Lung (tissue), 17 donors: ENCODE measurements at places on chromosomes 11 and 22. TPM values are rescaled to one million over a fixed set of nuclear protein-coding genes. Genes with fewer than 3 reads are reported as not detected.

DNA sequence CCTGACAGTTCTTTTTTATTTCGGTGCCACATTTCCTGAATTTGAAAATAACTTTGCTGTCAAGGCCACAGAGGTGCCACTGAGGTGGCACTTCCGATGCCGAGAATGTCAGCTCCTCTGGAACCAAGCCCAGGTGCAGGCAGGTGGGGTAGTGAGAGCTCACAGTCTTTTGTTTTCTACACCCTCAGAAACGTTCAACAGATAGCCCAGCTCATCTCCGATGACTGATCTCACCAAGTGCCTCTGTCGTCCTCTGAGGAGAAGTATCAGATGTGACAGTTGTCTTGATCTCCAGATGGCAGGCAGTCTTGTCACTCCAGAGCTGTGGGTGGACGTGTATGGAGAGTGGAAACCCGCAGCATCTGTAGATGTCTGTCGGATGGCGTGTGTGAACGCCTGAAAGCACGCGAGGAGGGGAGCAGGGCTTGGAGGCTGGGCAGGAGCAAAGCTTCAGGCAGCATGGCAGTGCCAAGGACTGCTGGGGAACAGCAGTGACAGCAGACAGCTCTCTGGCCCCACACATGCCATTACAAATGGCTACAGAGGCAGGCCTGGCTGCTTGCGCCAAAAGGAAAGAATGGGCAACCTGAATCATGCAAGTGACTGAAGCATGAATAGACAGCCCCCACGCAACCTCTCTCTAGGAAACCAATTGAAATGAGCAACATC, 877.0 kb downstream of the OPCML start:
- no peak for DNase-seq

DNA sequence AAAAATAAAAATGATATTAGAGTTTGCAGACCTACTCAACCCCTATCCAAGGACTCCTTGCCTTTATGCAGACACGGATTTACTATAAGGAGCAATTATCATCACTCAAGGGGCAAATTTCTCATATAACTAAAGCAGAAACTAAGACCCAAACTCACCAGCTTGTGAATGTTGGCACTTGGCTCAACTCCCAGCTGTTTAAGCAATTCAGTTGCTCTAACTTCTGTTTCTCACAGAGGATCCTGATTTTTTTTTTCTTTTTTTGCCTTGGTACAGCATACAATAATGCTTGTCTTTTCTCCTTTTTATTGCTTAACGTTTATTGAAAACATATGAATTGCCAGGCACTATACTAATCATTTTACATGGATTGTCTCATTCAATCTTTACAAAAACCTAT, 9.6 kb upstream of the CBLIF start:
- no peak for DNase-seq

GRCh38 chr22:27991586-27992293, 72.7 kb upstream of the PITPNB start:
- no peak for DNase-seq

DNA sequence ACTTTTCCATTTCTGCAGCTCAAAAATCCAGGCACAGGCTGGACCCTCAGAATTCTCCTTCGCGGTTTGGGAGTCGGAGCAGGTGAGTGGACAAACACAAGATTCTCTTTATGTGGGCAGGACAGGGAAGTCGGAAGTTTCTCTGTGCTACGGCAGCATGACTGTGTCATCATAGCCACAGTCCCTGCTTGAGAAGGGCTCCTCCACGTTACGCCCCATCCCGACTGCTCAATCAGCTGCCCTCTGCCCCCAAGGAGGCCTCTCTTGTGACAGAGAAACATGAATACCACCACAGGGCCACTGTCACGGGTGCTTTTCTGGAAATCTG, 89.0 kb upstream of the SHISAL1 start:
- no peak for DNase-seq

DNA sequence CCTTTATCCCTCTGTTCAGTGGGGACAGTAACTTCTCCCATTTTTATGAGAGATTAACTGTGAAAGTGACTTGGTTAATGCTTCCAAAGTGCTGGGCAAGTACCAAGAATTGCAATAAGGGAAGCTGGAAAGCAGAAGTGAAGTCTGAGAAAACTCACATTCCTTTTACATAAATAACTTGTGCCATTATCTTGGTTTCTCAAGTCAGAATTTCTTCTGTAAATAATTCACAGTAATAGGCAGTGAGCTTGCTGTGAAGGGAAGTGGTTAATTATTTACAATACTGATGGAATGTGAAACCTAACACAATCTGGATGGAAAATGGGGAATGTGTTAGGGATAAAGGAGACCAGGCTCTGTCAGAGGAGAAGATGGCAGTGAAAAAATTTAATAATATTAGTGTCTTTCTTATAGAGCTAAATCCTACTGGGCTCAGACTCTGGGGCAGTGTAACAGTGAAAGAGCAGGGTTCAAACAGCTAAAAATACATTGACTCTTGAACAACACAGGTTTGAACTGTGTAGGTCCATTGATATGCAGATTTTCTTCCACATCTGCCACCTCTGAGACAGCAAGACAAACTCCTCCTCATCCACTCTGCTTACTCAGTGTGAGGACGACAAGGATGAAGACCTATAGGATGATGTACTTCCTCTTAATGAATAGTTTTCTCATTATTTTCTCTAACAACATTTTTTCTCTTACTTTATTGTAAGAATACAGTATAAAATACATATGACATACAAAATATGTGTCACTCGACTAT, 251.5 kb upstream of the ISX start:
- DNase-seq = peak; percentile 26

DNA sequence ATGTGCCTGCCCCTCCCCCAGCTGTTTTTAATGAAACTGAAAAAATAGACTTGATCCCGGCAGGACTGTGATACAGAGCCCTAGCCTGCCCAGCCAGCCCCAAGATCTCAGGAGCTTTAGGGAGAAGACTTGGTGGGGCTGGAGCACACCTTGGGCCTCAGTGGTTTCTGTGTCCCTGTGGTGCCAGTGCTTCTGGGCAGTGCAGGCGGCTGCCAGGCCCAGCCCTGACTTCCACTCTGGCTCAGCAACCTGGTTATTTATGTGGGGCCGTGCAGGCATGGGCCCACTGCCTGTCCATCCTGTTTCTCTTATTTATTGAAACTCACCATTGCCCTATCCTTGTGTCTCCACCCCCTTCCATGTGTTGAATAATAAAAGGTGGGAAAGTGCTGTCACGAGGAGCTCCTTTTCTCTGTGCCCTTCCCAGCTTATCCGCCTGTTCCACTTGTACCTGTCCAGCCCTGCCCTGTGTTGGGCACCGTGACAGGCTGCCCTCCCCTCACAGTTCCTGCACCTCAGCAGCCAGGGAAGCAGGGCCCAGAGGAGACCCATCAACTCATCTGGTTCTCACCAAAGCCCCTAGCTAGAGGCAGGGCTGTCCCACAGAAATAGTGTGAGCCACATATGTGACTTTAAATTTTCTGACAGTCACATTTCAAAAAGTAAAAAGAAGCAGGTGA, 20.2 kb downstream of the RELT start:
- no peak for DNase-seq

GRCh38 chr11:126840201-126840886, 160.2 kb downstream of the KIRREL3 start:
- DNase-seq = no peak

GRCh38 chr11:101321222-101321621, 191.6 kb upstream of the PGR start:
- DNase-seq = no peak

- no peak for DNase-seq
These were observed 439 bp downstream of the LMO1 start for GRCh38 chr11:8263109-8263768.

DNA sequence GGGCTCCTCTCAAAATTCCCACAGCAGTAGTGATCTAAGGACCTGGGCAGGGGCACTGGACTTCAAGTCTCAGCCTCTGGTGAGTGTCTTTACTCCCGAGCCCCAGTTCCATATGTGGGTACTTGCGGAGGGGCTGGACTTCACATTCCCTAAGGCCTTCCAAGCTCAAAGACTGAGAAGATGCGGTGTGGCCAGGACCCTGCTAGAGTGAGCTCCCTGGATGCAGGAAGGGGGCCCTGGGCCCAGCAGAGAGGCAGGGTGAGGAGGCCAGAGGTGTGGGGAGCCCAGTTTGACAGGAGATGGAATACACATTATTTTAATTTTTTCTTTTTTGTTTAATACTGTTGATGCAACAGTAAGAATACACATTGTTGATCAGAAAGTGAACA, 83.7 kb downstream of the IGLL1 start:
- DNase-seq = no peak

GRCh38 chr11:119872611-119873310, 143.8 kb upstream of the NECTIN1 start:
- no peak for DNase-seq

DNA sequence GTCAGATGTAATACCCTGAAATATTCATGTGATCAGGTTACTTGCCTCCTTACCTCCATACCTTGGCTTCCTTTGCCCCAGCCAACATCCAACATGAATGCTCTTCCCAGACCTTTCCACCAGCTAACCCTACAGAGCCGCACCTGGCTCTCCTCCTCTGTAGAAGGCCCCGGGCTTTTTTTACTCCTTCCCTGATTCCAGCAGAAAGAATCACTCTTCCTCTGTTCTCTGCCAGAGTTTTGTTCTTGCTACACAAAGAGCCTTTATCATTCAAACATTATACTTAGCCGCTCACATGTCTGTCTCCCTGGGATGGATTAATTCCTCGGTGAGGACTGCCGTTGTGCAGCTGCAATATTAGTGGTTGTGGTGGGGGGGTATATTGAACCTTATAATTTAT, 116.8 kb upstream of the GRAMD1B start:
- DNase-seq = no peak

DNA sequence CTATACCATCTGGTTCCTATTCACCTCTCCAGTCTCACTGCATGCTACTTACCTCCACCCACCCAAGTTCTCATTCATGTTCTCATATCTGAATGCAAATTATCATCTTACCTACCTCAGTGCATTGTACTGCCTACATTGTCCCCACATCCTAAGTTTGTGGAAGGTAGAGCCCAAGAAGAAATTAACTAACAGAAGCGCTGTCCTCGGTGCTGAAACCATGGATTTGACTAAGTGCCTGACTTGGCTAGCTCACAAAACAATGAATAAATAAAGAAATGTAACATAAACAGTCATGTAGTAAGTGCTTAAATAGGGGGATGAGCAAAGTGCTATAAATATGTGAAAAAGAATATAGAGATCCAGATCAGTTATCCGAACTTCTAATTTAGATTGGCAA, 63.2 kb downstream of the GRIA4 start:
- DNase-seq = peak; percentile 80

GRCh38 chr11:69058511-69059270, 10.0 kb downstream of the TPCN2 start:
- DNase-seq = no peak

DNA sequence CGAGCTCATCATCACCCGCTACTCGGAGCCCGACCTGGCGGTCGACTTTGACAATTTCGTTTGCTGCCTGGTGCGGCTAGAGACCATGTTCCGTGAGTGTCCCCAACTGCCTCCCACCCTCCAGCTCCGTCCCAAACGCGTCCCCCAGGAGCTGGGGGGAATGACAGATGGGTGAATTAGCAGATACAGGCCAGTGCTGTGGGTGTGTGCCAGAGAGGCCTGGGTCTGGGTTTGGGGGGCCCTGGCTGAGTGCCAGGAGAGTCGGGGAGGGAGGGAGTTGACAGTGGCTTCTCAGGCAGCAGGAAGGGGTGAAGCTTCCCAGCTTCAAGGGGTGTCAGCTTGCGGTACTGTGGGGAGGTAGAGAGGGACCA, 28.6 kb downstream of the CAPN1 start:
- no peak for DNase-seq

DNA sequence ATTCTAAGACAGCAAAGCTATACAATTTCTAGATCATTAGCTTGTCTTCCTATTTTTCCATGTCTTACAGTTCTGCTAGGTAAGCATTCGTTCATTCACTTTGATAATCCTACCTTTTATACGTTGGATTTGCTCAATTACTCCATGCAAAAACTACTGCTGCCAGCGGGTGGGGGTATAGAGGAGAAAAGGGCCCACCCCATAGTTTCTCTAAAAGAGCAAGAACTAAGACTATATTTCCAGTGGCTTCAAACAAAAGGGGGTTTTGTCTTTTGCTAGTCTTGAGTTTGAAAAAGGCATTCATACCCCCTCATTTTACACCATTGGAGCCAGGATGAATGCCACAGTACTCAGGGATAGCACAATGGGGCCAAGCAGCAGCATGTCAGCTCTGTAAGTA, 155.7 kb downstream of the WT1 start:
- no peak for DNase-seq

GRCh38 chr11:101442936-101443521, 140.8 kb downstream of the TRPC6 start:
- DNase-seq = no peak

GRCh38 chr22:42336527-42337227, 66.2 kb upstream of the TCF20 start:
- DNase-seq = no peak

- DNase-seq = no peak
These were observed 38.7 kb upstream of the GCAT start for GRCh38 chr22:37769056-37769455.

- DNase-seq = peak; percentile 48
These were observed 4.6 kb downstream of the SAA2 start for GRCh38 chr11:18243783-18244362.

DNA sequence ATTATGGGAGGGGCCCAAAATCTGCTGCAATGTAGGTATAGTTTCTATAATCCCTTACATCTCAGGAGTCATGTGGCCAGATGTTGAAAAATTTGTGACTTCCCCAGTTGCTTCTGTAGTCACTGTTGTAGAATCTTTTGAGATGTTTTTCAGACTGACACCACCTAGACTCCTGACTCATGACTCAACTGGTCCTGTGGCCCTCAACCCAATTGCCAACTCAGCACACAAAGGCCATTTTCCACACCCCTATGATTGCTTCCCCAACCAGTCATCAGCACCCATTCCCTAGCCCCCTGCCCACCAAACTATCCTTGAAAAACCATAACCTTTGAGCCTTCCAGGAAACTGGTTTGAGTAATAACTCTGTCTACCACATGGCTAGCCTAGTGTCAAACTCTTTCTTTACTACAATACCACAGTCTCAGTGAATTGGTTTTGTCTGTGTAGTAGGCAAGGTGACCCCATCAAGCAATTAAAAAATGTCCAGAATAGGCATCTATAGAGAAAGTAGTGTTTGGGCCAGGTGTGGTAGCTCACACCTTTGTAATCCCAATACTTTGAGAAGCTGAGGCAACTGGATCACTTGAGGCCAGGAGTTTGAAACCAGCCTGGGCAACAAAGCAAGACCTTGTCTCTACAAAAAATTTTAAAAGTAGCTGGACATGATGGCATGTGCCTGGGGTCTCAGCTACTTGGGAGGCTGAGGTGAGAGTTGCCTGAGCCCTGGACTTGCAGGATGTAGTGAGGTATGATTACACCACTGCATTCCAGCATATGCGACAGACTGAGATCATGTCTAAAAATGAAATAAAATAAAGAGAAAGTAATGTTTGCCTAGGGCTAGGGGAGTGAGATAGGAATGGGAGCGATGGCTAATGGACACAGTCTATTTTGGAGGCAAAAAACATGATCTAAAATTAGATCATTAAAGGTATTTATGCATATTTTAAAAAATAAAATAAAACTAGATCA, 24.1 kb upstream of the FEZ1 start:
- DNase-seq = no peak

Gene ZNF214
- 4.7 TPM for total RNA-seq

Gene ABCG4
- total RNA-seq = not detected

Gene JAM3
- total RNA-seq = 33.5 TPM

Gene CCDC116
- total RNA-seq = 0.74 TPM

Gene DBX1
- not detected for total RNA-seq

Gene PATE1
- not detected for total RNA-seq

Gene CENPM
- total RNA-seq = 9.9 TPM

Gene PGR
- total RNA-seq = 8.8 TPM

Gene TPST2
- 72.3 TPM for total RNA-seq

Gene GNAZ
- total RNA-seq = 3.6 TPM

Gene NAALAD2
- total RNA-seq = 0.86 TPM
